Right ventricle myocardium inferior (tissue), 1 donor: ENCODE measurements at places on chromosomes 2 and 18. TPM values are rescaled to one million over a fixed set of nuclear protein-coding genes. Genes with fewer than 3 reads are reported as not detected.
A peak's percentile ranks its signal among the peaks of the same experiment; 100 is the strongest.

Gene SLC19A3
- total RNA-seq, result 4.5 TPM

Gene UGT1A4
- total RNA-seq, result not detected

Gene ZNF521
- total RNA-seq, result 29.6 TPM

Gene TMEM18
- 10.6 TPM for total RNA-seq

Gene SLC4A3
- 445 TPM for total RNA-seq

Gene TMEM37
- total RNA-seq, result 4.5 TPM

Gene CACNB4
- total RNA-seq, result 0.35 TPM

Gene CDH19
- 25.1 TPM for total RNA-seq

Gene SLC40A1
- 51.0 TPM for total RNA-seq

- DNase-seq, result no peak
Observed at GRCh38 chr18:45828917-45829811, 3.7 kb downstream of the SIGLEC15 start.

GRCh38 chr2:45941531-45942236 is 290.2 kb downstream of the PRKCE start:
- no peak for DNase-seq

GRCh38 chr2:71000780-71001591 is 6.3 kb upstream of the TEX261 start:
- peak; percentile 90 for DNase-seq

DNA sequence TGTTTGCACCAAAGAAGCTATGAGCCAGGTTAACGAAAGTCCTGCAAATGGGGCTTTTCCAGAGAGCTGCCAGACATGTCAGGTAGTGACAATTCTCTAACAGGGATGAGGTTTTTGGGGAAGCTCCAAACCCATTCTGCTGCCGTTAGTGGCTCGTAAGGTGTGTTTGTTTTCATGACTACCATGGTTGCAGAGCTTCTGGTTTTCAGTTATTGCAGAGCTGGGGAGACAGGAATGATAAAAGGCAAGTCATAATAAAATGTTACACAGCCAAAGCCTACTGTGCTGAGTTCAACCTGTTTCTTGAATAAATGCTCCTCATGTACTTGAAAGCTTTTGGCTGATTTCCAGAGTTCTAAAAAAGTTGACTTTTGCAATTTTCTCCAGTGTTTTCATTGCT is 209.2 kb upstream of the STK17B start:
- DNase-seq, result no peak

DNA sequence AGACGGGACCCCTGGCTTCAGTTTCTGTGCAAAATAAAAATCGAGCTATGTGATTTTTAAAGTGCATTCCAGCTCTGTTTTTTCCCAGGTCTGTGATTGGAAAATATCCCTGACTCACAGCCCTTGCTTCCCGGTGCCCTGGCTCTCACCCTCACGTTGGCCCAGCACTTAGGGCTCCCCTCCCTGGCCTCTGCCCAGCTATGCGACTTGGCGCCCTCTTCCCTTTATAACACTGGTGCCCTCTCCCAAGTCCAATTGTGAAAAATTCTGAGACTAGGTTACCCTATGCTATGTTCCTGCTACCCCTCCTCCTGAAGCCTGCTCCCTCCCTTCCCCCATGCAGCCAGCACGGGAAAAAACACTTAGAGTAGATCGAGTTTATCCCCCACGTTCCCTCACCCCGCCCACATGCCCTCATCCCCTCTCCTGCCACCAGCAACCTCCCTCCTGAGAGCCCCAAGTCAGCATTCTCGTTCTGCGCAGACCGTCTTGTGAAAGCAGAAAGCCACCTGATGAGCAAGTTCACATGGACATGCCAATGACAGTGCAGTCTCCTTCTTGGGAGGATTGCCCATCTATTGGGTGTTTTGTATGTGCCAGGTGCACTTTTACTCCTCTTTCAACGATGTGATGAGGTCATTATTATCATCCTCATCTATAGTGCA is 228.8 kb downstream of the VAPA start:
- no peak for DNase-seq

DNA sequence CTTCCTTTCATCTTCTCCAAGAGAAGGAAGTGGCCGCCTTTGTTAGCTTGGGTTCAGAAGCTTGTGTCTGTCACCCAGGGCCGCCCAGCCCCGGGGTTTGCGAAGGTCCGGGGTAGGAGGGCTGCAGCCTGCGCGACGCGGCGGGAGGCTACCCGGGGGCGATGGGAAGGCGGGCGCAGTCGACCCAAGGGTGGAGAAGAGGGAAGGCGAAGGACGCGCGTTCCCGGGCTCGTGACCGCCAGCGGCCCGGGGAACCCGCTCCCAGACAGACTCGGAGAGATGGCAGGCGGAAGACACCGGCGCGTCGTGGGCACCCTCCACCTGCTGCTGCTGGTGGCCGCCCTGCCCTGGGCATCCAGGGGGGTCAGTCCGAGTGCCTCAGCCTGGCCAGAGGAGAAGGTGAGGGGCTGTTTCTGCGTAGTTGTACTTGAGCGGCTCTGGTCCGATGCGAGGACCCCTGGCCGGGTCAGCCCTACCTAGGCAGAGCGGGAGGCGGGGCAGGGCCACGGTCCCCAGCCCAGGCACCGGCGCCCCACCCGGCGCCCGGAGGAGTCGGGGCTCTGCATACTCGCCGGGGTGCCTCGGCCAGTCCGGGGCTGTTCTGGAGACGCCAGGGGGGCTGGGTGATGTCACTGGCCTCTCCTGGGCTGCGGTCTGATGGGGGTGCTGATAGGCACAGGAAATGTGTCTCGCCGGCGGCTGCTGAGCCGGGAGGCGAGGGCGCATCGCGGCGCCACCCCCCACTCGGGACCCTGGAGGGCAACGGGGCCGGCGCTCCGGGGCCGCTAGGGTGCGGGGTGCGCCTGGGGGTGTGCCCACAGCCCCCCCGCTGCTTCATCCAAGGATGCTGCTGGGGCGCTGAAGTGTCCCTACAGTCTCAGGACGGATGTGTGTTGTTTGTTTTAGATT is at the start of gene QPCT:
TSS of gene QPCT (plus strand) at position 178 of the 909 bp plus-strand sequence. CDS start at position 280, 102 bp downstream.
- DNase-seq, result peak; percentile 82

- DNase-seq, result peak; percentile 70
Observed at GRCh38 chr2:55490554-55490953, 29.0 kb upstream of the CFAP36 start.

- no peak for DNase-seq
Observed at GRCh38 chr18:3014503-3015203, 1.7 kb upstream of the LPIN2 start.

DNA sequence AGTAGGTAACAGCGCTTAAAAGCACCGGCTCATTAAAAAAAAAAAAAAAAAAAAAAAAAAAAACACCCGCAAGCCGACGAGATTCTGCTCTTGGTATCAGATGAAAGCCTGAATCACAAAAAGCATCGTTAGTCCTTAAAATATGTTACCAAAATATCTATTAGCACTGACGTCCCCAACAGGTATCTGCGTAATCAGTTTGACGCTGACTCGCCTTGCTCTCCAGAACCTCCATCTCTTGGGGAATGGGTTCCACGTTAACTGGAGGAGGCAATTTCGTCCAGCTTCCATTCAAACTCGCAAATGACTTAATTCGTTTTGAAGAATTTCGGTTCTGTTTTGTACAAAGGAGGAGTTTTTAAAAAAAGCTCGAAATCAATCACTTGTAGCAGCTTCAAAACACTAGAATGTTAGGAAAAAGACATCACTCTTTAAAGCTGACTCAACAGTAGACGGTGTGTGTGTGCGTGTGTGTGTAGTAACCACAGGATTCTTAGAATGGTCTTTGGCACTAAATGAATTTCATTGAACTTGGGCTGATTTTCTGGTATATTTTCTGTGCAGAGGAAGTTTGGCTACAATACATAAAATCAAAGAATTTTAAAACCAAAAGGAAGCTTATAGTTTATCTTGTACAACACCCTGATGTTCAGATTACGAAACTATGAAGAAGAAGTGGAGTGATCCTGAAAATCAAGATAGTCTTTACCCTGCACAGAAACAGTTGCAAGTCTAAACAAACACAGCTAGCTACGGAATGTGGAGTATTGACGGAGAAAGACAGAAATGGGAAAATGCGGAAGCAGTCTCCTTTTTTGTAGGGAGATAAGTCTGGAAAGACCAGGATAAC is 1.1 kb upstream of the PGAP1 start:
- DNase-seq, result no peak

DNA sequence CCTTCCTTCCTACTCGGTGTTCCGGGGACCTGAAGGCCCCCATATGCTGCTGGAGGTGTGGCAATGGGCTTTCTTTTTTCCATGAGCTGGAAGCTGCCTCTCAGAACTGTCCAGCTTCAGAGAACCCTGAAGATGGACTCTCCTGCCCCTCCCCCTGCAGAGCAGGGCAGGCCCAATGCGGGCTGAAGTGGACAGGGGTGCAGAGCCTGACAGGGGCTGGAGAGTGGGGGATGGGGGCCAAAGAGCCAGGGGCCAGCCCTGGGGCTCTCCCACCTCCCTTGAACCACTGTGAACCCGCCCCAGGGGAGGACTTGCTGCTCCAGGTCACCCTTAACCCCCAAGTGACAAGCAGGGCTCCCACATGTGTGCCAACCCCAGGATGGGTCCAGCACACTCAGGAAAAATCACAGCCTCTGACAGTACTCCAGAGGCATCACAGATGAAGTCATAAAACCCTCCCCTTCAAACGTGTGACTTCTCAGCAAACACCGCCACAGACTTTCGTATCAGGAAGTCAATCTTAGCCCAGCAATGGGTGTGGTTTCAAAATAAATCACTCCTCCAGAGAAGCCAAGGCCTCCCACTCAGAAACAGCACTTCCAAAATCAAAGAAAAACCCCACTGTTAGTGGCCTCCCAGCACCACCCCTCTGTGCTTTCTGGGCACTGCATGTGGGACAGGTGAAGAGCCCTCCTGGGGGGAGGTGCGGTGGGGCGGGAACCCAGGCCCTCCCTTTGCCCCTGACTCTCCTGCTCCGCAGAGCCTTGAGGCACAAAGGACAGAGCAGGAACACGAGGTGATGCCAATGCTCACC is 135.8 kb downstream of the HDAC4 start:
- DNase-seq, result no peak

- DNase-seq, result no peak
Observed at GRCh38 chr18:58903533-58903932, 38.9 kb downstream of the ZNF532 start.

DNA sequence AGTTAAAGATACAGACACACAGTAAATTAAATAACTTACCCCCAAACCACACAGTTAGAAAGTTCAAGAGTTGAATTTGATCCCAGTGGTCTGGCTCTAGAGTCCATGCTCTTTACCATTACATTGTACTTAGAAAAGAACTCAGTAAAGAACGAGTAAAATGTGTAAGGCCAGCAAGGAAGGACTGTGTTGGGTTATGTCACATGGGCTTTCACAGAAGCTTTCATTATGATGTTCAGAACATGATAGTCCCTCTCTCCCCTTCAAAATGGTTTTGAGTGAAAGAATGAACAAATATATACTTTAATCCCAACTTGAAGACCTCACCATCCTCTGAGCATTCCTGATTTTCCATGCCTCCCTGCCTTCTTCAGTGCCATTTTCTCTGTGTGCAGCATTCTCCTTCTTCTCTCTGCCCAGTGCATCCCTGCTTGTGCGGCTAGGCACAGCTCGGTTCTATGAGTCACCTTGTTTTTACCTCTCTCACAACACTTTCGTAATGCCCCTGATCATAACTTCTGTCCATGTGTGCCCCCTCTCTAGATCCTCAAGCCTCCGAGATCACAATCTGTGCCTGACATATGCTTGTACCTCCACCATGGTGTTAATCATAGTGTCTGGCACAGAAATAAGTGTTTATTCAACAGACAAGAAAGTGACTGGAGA is 22.0 kb downstream of the RASGRP3 start:
- DNase-seq, result no peak

DNA sequence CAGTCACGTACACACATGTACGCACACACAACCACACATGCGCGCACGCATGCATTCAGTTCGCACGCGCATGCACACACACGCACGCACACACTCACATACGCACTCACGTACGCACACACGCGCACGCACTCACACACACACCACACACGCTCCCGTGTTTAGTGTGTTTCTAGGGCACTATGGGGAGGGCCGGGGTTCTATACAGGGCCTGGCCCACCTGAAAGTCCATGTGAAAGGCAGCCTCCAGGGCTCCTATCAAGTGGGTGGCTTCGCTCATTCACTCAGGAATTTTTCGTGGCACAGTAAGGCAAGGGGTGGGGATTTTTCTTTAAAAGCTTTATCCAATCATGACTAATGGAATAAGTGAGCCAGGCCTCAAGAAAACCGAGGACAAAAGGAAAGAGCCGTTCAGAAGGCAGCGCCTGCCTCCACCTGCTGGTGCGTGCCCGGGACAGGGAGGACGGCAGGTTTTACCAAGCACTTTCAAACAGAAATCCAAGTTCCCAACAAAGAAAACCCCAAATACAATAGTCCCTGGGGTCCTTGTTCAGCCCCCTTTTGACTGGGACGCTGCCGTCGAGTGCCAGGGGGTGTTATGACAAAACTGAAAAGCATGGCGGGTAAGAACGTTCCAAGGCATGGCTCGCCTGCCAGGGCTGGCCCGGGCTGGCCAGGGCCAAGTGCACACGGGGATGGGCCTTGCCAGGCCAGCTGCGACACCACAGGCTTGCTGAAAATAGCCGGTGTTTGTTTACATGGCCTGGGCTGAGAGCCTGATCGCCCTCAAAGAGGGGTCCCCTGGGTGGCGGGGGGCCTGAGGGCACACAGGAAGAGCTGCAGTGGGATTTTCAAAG is 110.0 kb downstream of the HDAC4 start:
- DNase-seq, result peak; percentile 69
